ENCODE measurements at places on chromosomes 7 and 10. TPM values are rescaled to one million over a fixed set of nuclear protein-coding genes. Genes with fewer than 3 reads are reported as not detected.

Gene RBAK
- 19.6 TPM for polyA plus RNA-seq

Gene DMBT1
- 0.63 TPM for polyA plus RNA-seq

Gene OR6B1
- 0.06 TPM for polyA plus RNA-seq

Gene ELOVL3
- 0.58 TPM for polyA plus RNA-seq

All from left lung (tissue), 14 donors.